Chondrocyte (in vitro differentiated cells): ENCODE measurements at places on chromosomes 13 and 19. TPM values are rescaled to one million over a fixed set of nuclear protein-coding genes. Genes with fewer than 3 reads are reported as not detected.

SOHLH2 gene
- 0.15 to 0.19 TPM in 2 of 3 replicates, not detected in the other for total RNA-seq

KIR2DL1 gene
- total RNA-seq: not detected in 3 replicates

DNA sequence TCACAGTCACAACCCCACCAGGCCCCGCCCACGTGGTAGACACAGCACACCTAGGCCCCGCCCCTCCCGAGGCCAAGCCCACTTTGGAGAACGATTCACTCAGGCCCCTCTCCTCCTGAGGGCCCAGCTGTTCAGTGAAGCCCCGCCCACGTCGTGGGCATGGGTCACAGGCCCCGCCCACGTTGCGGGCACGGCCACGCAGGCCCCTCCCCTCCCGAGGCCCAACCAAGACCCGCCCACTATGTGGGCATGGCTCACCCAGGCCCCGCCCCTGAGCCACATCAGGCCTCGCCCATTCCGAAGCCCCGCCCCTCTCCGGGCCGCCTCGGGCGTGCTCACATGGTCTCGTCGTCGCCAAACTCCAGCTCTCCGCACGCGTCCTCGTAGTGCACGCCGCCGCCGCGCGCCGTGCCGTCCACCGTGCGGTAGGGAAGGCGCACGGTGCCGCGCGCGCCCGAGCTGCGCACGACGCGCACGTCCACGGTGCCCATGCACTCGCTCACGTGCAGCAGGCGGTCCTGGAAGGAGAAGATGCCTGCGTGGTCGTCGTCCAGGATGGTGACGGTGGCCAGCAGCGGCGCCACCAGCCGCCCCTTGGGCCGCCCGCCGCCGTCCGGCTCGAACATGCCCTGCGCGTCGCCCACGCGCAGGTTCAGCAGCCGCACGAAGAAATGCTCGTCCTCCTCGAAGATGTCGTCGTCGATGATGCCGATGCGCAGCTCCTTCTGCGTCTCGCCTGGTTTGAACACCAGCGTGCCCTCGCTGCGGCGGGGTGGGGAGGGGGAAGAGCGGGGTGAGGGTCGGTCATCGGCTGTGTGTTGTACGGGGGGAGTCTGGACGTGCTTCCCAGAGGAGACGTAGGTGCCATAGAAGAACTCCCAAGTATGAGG, 24.0 kb downstream of the SLC8A2 start:
- no peak for DNase-seq

- no peak for DNase-seq
Measured at GRCh38 chr19:38838208-38838985, 6.8 kb upstream of the ECH1 start.

- DNase-seq: no peak
Measured at GRCh38 chr13:40438999-40439797, 227.2 kb downstream of the FOXO1 start.

GRCh38 chr13:76853481-76853880, 32.7 kb downstream of the KCTD12 start:
- DNase-seq: no peak

GRCh38 chr19:46745030-46745429, 827 bp upstream of the FKRP start:
- DNase-seq: no peak

DNA sequence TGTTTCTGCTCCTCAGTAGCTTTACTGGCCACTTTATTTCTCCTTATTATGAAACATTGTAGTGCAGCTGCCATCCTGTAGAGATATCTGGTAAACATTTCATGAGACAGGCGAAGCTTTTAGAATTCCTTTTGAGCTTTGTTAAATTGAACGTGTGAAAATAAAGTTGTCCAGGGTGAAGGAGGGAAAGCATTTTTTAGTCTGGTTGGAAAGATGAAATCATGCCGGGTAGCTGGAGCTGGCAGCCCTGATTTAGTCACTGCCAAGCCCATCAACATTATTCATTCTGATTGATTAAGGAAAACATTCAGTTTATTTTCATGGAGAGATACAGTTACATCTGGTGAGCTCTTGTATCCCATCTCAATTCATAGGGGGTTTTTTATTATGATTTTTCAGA, 326.2 kb upstream of the GPC6 start:
- no peak for DNase-seq

DNA sequence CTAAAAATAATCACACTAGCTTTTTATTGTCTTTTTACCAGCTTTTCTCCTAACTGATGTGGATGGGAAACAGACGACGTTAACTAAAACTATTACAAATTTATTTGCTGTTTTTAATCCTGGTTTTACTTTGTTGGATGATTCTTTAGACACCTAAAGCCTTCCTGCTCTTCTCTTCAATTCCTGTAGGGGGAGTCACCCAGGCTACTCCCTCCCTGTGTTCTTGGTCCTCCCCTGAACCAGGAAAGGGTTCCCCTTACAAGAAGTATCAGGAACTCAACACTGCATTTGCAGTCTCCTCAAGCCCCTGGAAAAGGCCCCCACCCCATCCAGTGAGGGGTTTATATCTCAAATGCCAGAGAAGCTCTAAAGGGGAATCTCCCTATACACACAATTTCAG, 206.1 kb downstream of the SUCLA2 start:
- no peak for DNase-seq

DNA sequence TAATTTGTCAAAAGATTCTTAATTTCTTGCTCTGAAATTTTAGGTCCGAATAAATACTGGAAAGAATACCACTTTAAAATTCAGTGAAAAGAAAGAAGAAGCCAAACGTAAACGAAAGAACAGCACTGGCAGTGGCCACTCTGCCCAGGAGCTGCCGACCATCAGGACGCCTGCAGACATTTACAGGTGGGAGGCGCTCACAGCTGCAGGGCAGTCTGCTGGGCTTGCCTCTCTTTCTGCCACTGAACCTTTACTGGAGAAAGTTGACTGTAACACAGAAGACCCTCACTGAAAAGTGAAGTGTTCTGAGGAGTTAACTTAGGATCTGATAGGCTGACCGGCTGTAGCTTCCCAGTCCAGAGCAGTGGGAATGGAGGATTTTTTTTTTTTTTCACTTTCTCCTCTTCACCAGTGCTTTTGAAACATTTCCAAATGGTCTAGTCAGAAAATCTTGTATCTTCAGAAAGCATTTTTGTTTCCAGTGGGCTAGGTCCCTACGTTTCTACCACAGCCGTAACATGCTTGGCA, 69.1 kb downstream of the URI1 start:
- DNase-seq: no peak
